AG04450 (cell line): ENCODE measurements at places on chromosomes 7 and 10. TPM values are rescaled to one million over a fixed set of nuclear protein-coding genes. Genes with fewer than 3 reads are reported as not detected.

Gene CCDC172
- polyA plus RNA-seq = not detected in 2 replicates

Gene PROSER2
- polyA plus RNA-seq = 0.37 and 0.53 TPM in 2 replicates

Gene PAX2
- not detected in 2 replicates for polyA plus RNA-seq

Gene H2BK1
- not detected in 2 replicates for polyA plus RNA-seq

Gene NODAL
- not detected in 2 replicates for polyA plus RNA-seq

- DNase-seq = no peak
Observed at GRCh38 chr7:114087653-114088469, 169.1 kb upstream of the PPP1R3A start.

DNA sequence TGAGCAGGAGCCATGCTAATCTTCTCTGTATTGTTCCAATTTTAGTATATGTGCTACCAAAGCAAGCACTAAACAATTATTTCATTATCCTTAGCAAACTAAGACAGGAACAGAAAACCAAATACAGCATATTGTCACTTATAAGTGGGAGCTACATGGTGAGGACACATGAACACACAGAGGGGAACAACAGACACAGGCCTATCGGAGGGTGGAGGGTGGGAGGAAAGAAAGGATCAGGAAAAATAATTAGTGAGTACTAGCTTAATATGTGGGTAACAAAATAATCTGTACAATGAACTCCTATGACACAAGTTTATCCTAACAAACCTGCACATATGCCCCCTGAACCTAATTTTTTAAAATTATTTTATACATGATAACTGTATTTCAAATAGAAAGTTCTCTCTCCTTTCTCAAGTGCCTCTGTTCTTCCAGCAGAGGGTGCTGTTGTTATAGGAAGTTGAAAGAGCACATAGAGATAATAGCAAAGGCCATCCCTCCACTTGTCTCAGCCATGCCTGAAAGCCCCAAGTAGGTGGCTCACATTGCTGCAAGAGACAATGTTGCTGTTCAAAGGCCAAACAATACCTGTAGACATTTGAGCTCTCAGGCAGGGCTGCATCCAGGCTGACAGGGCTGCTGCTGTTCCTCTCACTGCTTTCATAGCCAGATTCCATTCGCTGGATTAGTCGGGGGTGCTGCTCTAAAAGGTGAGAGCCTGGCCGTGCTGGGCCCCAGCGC, 33.4 kb upstream of the PPP3CB start:
- DNase-seq = peak; percentile 45

GRCh38 chr7:111232249-111233084, 141.5 kb downstream of the LRRN3 start:
- peak; percentile 6 for DNase-seq

GRCh38 chr7:50396856-50397255, 53.3 kb downstream of the FIGNL1 start:
- DNase-seq = no peak

DNA sequence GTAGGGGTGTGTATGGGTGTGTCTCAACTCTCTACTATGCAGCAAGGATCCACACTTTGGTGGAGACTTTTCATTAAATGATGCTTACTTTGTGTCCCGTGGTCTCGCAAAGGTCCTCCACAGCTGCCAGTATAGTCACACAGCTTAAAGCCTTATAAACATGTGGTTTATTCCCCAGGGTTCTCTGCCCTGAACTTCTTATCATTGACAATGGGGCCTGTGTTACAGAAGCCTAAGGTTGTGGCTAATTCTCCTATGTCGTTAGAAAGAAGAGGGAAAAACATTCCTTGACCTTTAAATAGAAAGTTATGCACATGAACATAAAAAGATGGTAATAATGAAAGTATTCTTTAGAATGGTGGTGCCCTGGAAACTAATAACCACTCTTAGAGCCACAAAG, 201.4 kb downstream of the INHBA start:
- DNase-seq = no peak

- no peak for DNase-seq
Observed at GRCh38 chr10:1652151-1652550, 85.2 kb downstream of the ADARB2 start.

DNA sequence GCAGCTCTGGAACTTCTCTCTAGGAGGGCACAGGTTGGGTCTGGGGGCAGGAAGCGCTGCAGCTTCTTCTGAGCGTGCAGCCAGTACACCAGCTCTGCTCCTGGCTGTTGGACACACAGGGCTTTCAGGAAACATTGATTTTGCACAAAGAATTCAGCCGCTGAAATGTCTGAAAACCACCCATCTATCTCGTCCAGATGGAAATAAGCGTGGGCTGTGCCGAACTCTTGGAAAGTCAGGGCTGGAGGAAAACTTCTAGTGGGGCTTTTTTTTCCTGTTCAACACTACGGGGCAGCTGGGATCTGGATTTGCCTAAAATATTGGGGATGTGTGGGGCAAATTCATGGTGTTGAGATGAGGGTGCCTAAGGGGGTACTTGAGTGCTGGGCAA, 31.2 kb downstream of the PALD1 start:
- DNase-seq = no peak

DNA sequence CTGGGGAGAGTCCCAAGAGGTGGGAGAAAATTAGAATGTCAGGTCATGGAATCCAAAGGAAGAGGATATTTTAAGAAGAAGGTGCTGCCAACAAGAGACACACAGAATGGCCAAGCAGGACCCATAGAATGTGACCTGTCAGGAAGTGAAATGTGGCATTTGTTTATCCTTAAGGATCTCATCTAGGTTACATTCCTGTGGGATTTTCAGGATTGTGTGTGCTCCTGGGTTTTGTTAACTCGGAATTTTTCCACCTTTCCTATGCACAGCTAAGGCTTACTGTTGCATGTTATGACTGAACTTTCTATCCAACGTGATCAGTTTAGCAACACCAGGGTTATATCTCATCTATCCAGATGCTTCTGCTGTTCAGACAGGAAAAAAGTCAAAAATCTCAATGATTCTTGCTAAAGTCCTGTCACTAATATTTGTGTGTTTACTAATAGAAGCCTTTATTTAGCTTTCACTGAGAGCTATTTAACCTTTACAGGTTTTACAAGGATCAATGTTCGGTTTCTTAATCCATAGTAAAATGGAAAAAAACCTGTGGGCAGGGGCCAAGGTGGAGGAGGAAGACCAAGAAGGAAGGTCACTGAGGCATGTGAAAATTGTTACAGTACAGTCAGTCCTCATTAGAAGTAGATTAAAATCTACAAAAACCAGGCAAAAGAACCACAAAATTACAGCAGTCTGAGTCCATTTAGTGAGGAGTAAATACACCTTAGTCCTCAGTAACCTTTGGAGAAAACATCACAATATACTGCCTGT, 437.8 kb upstream of the NPVF start:
- DNase-seq = no peak

DNA sequence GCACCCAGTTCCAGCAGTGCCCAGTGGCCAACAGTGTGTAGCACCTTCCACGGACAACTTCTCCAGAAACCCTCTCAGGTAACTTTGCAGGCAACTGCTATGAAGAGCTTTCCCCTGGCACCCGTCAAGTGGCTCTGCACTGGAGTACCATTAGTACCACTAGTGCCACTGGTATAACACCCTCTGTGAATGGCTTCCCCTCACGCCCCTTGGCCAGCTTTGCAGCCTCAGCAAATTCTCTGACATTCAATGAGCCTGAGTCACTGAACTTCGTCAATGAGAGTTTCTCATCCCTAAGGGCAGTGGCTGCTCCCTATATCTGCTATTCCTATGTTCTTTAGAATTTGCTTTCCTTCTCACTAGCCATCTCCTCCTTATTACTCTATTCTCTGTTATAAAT, 7.6 kb upstream of the HERPUD2 start:
- DNase-seq = no peak

- no peak for DNase-seq
Observed at GRCh38 chr7:43394441-43395130, 188.3 kb upstream of the STK17A start.

DNA sequence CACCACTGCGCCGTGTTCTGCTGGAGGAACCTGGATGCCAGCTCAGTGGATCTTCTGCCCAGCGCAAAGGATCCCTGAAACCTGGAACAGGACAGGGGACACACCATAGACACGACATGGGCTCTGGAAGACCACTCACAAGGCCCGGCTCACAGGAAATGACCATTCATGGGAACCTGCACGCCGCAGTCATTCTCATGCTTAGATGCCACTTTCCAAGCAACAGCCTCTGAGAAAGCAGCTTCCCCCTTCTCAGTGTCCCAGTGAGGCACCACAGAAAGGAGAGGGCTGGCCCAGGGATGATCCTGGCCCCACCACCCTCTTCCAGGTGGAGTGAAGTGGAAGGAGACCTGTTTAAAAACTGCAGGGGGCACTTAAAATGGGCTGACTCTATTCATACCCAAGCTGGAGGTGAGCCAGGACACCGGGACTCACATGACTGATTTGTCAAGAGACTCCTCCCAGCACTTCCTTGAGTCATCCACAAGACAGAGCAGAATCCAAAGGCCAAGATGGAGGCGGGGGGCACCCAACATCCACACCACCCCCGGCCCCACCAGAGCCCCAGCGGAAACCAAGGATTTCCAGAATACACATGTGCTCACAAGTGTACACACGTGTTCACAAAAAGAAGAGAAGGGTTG, 11.2 kb downstream of the CTBP2 start:
- no peak for DNase-seq

- DNase-seq = no peak
Observed at GRCh38 chr10:62243647-62243997, 25.0 kb downstream of the RTKN2 start.

DNA sequence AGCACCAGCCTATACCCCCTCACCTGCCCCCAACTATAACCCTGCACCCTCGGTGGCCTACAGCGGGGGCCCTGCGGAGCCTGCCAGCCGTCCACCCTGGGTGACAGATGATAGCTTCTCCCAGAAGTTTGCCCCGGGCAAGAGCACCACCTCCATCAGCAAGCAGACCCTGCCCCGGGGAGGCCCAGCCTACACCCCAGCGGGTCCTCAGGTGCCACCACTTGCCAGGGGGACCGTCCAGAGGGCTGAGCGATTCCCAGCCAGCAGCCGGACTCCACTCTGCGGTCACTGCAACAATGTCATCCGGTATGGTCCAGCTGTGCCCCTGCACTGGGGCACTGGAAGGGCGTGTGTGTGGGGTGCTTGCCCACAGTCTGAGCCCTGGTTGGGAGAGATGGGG, 40.0 kb upstream of the BMPR1A start:
- DNase-seq = no peak

DNA sequence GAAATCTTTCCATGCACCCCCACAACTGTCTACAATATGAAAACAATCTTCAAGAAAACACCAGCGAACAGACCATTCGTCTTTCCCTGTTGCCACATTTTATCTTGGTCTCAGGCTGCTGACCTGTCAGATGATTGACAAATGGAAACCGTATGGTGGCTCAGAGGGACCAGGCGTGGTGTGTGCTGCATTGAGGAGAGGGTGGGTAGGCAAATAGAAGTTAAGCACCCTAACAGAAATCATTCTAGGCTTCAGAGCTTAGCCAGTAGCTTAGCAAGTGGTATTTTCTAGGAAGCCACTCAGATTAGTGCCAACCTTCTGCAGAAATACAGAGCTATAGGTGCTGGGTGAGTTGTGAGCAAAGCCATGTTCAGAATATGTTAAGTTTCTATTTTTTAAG, 114.9 kb downstream of the DPP6 start:
- DNase-seq = no peak

- no peak for DNase-seq
Observed at GRCh38 chr7:80159802-80160201, 25.2 kb downstream of the GNAI1 start.

DNA sequence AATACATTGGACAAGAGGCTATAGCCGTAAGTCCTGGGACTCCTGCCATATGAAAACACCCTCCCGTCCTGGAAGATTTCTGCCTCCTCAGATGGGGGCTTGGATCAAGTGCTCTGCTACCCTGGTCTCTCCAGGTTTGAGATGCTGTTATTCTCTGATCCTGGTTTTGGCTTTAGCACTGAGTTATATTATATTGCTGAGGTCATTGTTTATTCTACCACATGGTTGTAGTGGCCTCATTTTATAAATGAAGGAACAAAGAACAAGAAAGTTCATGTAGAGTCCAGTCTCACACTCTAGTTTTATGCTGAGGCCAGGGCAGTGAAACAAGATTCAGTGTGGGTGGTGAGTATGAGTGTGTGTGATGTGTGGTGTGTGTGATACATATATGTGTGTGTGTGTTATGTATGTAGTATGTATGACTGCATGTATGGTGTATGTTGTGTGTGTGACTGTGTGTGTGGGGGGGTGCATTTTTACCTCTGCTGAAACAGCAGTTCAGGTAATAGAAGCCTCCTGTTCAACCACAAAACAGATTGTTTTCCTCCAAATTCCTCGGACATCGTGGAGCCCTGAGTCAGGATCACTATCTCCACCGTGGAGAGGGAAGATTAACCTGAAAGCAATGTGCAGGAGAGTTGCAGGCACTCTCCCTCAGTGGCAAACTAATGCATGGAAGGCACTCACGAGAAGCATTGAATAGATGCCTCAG, 80.7 kb downstream of the C7orf25 start:
- no peak for DNase-seq
